ENCODE measurements at places on chromosomes 5 and 9.

- no peak for DNase-seq
These were observed 92.9 kb downstream of the SPATA31D1 start for GRCh38 chr9:82081496-82081895.

DNA sequence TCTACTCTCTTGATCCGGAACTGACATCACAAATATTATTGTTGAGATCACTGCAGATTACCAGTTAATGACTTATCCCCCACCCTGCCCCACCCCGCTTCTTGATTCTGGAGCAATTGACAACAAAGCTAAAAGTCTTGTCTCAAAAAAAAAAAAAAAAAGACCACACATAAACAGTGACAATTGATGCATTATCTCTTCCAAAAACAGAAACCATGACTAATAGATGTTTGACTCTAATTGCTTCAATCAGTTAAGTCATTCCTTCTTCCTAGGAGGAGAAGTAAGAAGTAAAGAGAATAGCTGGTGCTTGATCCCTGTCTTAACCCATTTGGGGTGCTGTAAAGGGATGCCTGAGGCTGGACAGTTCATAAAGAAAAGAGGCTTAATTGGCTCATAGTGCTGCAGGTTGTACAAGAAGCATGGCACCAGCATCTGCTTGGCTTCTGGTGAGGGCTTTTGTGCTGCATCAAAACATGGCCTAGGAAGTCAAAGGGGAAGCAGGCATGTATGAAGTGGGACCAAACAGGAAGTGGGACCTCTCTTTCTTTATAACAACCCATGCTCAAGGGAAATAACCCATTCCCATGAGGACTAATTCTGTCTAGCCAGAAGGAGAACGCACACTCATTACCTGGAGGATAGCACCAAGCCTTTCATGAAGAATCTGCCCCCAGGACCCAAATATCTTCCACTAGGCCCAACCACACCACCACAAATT lies 158.7 kb downstream of the TMEM167A start:
- no peak for DNase-seq

- no peak for DNase-seq
These were observed 620.7 kb upstream of the ARRDC3 start for GRCh38 chr5:92003806-92004205.

DNA sequence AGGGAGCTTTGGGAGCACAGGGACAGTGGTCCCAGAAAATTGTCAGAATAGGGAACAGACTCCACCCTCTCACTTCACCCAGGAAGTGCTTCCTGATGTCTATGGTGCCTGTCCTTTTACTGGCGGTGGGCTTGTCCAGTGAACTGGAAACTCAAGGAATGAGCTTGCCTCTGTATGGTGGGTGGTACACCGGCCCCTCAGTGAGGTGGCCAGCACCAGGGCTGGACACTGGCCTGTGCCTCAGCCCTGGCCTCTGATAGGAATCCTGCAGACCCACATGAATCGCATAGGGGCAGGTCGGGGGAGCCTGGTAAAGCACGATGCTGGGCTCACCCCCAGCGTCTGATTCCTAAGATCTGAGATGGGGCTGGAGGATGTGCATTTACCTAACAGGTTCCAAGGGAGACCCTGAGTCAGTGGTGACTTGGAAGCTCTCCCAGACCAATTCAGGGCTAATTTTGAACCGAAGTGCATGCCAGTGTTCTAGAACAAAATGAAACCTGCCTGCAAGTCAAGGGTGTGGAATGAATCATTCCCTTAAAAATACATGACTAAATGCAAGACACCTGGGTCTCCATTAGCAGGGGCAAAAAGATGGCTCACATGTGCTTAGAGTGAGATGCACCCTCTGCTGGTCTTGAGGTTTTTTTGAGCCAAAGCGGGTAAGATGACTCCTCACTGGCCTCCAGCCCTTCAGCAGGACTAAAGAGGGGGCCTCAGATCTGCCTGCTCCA lies 178.3 kb downstream of the HSPA4 start:
- DNase-seq = no peak

DNA sequence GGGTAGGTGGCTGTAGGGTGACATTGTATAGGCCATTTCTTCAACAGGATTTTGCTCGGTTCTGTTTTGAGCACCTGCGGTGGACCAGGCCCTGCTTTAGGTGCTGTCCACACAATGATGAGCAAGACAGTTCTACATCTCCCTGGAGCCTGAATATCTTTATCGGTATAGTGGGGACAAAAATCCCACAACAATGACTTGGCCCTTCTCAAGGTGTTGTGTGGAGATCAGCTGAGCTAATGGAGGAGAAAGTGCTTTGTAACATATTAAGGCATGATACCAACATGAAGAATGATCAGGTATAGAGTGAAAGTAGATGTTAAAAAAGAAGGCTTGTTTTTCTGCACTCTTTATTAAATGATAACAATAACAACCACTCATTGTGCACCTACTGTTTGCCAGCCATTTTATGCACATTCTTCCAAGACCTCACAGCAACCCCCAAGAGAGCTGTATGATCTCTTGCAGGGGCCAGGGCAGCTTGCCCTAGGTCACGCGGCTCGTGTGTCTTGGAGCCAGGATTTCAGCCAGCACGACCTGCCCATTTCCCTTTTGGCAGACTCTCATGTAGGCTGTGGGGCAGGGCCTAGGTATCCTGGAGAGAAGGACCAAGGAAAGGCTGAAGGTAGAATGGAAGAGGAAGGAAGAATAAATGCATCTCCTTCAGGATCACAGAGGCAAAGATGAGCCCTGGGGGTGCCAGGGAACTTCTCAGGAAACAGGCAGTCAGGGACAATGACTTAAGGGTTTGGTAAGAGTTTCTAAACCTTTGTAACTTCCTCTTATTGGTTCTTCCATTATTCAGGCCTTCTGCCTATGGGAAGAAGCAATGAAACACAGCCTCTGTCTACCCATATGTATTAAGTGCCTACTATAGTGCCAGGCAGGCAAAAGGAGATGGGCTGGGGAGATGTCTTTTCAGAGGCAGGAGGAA lies 50.0 kb upstream of the PPARGC1B start:
- no peak for DNase-seq

DNA sequence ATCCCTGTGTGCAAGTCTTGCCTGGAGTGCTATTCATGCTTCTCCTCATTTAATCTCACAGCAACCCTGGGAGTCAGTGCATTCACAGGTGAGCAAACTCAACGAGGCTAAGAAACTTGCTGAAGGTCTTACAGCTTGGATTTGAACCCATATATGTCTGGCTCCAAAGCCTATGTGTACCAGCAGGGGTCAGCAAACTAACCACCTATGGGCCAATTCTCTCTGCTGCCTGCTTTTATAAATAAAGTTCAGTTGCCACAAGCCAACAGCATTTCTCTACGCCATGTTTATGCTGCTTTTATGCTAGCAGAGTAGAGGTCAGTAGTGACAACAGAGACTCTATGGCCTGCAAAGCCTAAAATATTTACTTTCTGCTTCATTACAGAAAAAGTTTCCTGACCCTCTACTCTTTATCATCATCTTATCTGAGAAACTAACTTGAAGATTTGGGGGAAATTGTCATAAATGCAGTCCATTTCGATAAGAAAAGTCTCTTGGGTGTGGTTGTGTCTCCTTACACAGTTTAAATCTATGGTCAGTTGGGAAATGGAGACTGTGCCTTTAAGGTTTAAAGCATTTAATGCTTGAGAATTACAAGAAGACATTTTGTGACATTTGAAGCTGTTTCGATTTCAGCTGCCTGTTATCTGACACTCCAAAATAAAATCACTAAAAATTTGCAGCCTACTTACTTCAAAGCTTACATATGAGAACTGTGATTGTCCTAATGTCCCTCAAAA lies 137.7 kb downstream of the PRELID2 start:
- no peak for DNase-seq

DNA sequence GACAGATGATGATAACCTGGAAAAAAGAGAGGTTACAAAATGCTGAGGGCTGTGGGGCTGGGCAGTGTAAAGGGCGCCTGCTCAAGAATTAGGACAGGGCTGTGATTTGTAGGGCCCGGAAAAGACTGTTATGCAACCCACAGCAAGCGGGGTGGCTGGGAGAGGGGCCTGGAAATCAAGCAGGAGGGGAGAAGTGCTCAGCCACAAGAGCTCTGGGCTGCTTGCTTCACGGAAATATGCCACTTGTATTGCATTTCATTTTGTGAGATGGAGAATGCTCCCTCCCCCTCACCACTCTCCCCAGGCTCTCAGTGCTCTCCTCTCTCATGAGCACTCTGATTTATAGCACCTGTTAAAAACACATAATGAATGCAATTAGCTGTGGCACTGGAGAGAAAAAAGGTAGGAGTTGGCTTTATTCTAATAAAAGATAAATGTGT lies 8.4 kb upstream of the HAND1 start:
- peak; percentile 61 for DNase-seq

- no peak for DNase-seq
These were observed 96.3 kb downstream of the FOXD1 start for GRCh38 chr5:73352243-73352642.

GRCh38 chr9:108720191-108720642 lies 135.6 kb downstream of the ACTL7B start:
- DNase-seq = no peak

DNA sequence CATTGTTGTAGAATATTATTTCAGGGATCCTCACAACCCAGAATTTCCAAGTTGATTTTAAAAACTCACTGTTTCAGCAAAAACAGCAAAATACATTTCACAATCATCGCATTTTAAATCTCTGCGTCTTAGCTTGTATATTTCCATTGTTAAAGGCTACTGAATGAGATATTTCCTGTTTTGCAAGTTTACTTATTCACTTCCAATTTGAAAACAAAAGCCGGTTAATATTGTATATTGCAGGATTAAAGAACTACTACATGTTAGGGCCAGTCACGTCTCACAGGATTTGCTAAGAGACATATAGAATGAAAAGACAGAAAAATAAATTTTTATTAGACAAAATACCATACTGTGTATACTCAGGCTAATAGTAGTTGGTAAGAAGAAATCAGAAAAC lies 395.9 kb upstream of the CDH9 start:
- DNase-seq = no peak

DNA sequence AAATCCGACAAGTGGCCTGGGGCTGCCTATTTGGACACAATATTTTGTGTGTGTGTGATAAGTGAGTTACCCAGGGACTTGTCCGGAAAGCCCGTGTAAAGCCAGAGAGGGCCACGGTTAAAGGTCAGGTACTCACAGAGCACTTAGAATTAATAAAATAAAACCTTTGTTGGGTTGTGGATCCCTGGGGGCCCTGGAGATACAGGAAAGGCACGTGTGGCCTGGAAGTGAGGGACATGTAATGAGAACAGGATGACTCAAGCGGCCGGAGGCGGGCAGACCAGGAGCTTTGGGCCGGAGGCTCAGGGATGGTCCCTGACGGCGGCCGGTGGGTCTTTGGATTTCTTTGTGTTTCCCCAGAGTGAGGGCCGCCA lies 1.0 kb downstream of the DMRT2 start:
- no peak for DNase-seq

DNA sequence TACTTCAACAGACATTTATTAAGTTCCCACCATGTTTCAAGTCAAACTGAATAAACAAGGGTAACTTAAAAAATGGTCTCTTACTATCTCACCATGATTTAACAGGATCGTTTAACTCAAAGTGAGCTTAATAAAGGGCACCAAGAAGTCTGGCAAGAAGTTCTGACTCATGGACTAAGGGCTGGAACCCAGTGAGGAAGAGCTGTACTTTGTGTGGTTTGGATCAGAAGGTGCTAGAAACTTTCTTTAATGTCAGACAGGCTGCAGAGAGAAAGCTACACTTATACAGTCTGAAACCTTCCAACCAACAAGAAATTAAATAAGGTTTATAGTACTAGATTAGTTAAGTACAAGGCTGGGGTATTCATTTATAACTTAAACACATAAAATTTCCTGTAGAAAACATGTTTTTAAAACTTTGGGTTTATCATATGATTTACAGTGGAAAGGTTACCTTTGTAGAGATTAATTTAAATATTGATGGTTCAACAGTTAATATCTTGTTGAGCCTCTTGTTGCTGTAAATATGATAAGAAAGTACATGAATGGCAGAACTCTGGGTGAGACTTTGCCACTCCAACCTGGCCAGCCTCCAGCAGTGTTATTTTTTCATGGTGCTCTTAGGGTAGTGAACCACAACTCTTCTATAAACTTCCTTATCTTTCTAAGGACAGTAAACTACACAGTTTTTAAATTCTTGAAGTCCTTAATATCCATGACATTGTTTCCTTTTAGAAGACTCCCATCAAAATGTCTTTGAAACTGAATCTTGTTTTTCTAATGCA lies 162.8 kb downstream of the MAN2A1 start:
- DNase-seq = no peak

Data from DMS79 treated with DMSO at 0.1 percent for 48 hours (cell line).